ENCODE measurements at places on chromosomes 2 and 18.

DNA sequence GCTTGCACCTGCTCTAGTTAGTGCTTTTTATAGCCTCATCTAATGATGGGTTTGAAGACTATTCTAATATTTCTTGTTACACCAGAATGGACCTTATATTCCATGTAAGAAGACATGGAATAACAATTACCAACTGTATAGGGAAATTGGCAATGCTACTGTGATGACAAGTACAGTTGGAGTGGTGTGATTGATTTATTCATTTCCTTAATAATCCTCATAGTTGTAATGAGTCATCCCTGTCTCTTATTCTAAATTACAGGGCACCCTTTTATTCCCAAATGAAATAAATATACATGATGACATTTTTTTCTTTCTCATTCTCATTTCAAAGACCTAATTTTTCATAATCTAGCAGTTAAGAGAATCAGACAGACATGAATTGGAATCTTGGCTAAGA is 18.3 kb upstream of the TLK1 start:
- no peak for DNase-seq

GRCh38 chr2:215531284-215531683 is 95.4 kb upstream of the FN1 start:
- DNase-seq = no peak

DNA sequence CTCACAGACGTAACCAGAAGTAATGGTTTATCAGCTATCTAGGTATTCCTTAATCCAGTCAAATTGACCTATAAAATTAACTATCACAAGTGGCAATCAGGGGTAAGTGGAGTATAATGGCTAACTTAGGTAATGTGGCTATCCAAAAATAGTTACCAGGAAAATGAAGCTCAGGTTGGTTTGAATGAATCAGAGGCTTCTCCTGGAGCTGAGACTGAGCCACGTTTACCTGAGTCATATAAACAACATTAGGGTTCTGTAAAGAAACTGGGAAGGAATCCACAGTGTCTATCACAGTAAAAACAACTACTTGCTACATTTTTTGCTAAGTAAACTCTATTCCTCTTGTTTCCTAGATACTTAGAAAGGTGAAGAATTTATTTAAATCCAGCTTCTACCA is 236.0 kb upstream of the SPHKAP start:
- no peak for DNase-seq

DNA sequence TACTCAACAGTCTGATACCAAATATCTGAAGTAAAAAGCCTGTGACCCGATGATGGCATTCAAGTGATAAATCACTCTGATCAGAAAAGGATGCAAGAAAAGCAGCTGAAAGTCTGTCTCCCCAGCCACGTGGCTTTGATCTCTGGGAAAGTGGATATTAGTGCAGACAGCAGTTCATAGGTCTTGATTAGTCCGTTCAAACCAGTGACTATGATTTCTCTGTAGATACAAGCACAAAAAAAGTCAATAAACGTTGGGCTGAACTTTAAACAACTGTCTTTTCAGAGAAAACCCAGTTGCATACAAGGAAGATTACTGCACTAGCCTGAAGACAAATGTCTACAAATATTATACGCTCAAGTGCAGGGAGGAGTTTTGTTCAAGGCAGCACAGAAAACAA is 107.7 kb upstream of the CDC42EP3 start:
- DNase-seq = no peak

- no peak for DNase-seq
Observed at GRCh38 chr2:159564081-159564480, 52.3 kb downstream of the BAZ2B start.

- no peak for DNase-seq
Observed at GRCh38 chr2:144405982-144406788, 113.7 kb downstream of the ZEB2 start.

DNA sequence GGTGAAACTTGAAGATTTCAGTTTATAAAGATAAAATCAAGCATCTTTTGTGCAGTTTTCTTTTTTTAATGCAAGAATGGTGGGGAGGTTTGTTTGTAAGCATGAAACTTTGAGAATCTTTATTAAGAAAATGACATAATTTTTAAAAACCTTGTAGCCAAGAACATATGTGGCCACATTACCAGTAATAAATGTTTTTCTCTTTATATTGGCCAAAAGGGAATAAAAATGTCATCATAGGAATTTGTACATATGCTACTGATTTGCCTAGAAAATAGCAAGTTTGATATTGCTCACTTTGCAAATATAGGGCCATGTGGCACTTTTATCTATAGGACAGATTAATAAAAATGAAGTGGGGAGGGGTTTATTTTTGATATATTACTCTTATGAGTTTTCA is 25.6 kb downstream of the METTL21A start:
- no peak for DNase-seq

GRCh38 chr2:195532255-195532627 is 124.8 kb upstream of the SLC39A10 start:
- DNase-seq = no peak

DNA sequence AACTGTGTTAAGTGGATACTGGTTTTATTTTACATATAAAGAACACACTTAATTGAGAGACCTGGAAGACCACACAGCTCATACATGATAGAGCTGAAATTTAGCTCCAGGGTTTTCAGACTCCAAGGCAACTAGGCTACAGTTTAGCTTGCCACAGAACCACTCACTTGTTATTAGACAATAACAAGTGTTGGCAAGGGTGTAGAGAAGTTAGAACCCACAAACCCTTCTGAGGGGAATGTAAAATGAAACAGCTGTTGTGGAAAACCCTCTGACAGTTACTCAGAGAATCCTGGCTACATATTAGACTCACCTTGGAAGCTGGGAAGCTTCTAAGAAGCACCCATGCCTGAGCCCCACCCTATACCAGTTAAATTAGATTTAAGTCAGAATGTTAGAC is 75.3 kb downstream of the MAP3K20 start:
- DNase-seq = no peak

DNA sequence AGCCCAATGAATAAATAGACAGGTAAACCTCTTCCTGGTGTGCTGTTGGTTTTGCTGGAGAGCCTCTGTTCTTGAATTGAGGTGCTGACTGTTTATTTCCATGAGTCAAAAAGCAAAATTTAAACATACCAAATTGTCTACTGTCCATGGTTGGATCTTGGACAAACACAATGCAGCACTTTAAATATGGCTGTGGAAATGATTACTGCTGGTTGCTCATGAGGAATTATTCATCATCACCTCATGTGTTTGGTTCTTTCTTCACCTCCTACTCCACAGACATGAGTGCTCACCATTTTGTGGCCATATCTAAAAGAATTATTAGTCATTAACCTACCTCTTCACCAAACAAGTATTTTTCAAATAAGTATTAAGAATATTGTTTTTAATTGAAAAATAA is 85.3 kb upstream of the GALNT5 start:
- DNase-seq = no peak

DNA sequence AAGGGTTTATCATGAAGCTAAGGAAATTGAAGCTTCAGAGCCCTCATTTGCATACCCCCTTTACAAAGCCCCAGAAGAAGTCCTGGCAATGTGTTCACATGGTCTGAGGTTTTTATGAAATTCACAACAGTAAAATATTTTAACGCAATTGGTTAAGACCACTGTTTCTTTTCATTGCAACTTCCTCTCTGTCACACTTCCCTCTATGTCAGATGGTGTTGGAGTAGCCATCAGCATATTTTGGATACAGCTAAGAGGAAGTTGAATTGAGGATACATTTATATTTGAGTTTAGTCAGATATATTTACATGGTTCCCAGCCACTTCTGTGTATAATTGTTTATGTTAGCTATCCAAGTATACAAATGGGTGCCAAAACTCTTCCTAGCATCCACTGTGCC is 170.0 kb downstream of the TXNL1 start:
- no peak for DNase-seq

DNA sequence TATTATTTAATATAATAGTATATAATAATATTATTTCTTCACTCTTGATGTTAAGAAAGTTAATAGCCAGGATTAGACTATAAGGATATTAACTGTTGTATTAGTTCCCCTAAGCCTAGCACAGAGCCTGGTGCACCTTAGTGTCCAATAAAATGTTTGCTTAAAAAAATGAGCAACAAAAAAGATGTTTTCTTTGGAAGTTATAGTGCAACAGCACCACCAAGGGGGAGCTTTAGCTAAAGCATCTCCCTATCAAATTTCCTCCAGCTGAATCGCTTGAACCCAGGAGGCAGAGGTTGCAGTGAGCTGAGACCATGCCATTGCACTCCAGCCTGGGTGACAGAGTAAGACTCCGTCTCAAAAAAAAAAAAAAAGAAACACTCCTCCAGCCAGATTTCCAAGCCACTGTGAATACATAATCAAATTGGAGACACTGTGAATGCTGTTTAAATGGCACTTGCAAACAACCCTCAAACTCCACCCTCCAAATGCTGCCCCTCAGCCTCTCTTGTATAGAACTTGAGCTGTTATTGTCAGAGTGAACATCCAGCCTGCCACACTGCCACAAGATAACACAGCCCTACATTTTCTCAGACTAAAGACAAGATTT is 221.9 kb downstream of the DYM start:
- no peak for DNase-seq

DNA sequence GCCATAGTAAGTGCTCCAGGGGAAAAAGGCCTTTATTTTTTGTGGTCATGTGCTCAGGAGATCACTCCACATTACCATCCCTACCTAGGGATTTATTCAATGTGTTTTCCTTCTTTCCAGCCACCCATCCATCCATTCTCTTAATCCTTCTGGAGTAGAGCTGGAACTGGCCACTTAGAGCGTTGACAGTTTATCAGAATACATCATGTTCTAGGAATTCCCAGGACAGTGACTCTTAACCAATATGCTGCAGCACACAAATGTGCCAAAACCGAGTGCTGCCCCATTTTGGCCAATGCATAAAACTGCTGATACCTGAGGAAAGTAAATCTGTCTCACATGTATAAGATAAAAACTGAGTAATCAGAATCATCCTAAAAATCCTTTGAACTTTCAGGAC is 63.7 kb downstream of the FARSB start:
- DNase-seq = no peak

DNA sequence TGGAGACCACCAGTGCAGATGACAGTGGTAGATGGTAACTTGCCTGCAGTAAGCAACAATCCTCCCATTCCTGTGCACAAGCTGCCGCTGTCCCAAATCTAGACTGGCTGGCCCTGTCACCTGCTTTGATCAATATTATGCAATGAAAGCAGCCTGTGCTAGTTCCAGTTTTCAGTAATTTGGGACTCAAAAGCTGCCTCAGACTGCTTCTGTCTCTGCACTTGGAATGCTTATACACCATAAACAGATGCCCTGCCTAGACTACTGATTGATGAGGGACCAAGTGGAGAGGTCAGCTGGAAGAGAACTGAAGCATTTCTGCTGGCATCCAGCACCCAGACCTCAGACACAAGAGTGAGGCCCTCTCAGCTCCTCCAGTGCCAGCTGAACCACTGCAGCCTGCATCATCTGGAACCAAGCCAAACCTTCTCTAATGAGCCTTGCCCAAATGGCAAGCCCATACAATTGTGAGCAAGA is 24.9 kb downstream of the CCBE1 start:
- no peak for DNase-seq

DNA sequence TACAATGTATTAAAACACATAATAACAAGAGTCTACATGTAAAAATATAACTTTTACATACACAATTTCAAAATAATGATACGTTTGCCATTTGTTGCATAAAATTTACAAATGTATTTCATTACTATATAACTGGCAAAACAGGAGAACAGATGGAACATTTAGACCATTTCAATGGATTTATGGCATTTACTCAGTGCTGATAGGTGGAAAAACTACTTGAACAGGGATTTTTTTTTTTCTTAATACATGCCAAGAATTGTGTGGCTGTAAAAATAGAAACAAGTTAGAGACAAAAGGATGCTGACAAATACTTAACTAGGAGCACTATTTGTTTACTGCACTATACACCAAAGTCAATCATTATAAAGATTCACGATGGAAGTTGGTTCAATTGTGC is 266.8 kb upstream of the CCDC68 start:
- no peak for DNase-seq

DNA sequence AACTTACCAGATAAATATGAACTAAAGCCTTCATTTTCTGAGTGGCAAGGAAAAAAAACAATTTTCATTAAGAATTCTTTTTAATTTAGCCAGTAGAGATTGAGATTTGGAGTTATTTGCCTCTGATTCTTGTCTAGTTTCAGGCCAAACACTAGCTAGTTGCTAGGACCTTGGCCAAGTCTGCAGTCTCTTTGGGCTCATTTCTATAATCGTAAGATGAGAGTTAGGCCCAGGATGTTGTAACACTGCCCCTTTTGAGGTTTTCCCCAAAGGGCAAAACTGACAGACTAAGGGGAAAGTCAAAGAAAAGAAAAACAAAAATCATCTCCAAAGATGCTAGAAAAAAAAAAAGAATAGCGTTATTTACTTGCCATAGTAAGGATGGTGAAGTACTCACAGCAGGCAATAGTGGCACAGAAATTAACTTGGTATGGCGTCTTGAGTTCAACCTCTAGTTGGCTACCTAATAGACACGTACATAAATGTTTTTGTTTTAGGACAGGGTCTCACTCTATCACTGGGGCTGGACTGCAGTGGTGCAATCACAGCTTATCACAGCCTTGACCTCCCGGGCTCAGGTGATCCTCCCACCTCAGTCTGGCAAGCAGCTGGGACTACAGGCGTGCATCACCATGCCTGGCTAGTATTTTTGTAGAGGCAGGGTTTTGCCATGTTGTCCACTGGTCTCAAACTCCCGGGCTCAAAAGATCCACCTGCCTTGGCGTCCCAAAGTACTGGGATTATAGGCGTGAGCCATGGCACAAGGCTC is 23.0 kb upstream of the ADAM17 start:
- DNase-seq = no peak

DNA sequence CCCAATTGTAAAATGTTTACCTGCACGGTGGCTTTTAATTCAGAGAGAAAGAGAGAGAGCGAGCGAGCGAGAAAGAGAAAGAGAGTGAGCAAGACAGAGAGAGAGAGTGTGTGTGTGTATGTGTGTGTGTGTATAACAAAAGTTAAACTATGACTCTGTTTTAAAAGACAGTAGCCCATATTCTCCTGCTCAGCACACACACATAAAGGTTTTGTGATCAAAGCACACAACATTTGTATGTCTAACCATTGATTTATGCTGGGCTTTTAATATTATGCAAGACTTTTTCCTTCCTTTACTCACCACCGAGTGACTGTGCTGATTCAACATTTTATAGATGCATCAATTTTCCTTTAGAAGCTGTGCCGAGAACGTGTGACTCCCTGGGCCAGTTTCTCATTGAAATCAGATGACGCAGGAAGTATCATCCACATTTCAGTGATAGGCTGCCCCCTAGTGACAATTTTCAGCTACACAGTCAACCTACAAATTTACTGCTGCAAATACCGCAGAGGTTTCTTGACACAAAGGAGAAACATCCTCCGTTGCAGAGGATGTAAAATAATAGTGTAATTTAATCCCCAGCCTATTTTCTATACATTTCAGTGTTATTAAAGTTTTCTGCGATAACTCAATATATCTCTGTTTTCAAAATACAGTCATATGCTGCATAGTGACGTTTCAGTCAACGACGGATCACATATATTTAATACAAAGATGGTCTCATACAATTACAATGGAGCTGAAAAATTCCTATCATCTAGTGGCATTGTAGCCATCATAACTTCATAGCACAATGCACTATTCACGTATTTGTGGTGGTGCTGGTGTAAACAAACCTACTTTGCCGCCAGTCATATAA is 165.9 kb upstream of the TANK start:
- peak; percentile 66 for DNase-seq

- no peak for DNase-seq
Observed at GRCh38 chr2:234421-234820, 29.4 kb downstream of the SH3YL1 start.

Data from stimulated activated CD4-positive, alpha-beta T cell treated with anti-CD3 and anti-CD28 coated beads, Interleukin-1b, Interleukin-23, amount 100 ng/mL, for 48 hours (primary cell).